ENCODE measurements at places on chromosomes 11 and 22. TPM values are rescaled to one million over a fixed set of nuclear protein-coding genes. Genes with fewer than 3 reads are reported as not detected.

DNA sequence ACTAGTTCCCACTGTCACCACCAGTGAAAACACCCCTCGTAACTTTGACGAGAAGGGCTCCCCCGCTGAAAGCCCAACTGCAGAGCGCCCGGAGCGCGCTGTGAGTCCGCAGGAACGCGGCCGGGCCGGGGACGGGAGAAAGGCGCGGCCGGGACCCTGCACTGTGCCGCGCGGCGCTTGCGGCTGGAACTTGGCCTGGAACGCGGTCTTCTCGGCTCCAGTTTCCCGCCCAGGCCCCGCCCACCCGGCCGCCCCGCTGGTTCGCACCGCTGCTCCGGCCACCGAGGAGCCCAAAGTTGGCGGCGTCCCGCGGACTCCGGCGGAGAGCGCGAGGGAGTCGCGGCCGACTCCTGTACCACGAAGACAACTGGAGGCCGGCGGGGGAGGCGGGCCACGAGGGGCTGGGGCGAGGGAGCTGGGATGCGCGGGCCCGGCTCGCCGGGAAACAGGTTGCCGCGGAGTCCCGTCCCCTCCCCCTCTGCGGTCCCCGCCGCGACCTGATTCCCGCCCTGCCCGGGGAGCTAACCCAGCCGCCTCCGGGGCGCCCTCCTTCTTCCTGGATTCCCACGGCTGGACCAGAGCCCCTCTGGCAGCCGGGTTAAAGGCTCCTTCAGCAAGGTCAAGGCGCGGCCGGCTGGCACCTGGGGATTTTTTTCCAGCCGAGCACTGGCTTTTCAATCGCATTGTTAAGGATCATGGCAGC lies 3.4 kb downstream of the TENM4 start:
- peak; percentile 79 for DNase-seq

DNA sequence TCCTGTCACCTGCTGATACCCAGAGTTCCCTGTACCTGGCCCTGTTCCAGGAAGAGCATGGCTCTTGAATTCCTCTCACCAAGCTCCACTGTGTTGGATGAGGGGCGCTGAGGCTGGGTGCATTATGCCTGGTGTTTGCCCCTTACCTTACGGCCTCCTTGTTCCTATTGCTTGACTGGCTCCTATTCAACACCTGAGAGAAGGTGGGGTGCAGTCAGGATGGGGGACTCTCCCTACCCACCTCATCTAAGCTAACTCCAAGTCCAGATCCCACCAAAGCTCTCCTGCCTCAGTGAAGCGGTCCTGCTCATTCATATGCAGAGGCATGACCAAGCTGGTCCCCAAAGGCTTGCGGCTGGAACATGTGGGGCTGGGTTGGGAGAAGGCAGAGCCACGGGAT lies 35.8 kb upstream of the RIC3 start:
- DNase-seq: no peak

- DNase-seq: no peak
Measured at GRCh38 chr22:44361391-44362126, 48.8 kb upstream of the SHISAL1 start.

GRCh38 chr11:58762284-58763119 lies 30.8 kb upstream of the GLYAT start:
- DNase-seq: no peak

DNA sequence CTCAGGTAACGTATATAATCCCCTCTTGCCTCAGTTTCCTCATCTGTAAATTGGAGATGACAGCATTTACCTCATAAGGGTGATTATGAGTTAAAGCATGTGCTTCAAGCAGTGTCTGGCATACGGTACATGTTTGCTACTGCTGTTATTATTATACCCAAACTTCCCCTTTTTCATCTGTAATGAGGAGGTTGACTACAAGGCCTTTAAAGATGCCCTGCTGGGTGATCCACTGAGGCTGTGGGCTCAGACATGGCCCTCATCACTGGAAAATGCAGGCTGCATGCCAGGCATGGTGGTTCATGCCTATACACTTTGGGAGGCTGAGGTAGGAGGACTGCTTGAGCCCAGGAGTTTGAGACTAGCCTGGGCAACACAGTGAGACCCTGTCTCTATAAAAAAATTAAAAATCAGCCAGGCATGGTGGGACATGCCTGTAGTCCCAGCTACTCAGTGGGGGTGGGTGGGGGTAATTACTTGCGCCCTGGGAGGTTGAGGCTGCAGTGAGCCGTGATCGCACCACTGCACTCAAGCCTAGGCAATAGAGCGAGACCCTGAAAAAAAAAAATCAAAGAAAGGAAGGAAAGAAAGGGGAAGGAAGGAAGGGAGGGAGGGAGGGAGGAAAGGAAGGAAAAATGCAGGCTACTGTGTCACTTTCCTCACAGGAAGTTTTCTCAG lies 4.3 kb downstream of the PIK3IP1 start:
- DNase-seq: no peak

DNA sequence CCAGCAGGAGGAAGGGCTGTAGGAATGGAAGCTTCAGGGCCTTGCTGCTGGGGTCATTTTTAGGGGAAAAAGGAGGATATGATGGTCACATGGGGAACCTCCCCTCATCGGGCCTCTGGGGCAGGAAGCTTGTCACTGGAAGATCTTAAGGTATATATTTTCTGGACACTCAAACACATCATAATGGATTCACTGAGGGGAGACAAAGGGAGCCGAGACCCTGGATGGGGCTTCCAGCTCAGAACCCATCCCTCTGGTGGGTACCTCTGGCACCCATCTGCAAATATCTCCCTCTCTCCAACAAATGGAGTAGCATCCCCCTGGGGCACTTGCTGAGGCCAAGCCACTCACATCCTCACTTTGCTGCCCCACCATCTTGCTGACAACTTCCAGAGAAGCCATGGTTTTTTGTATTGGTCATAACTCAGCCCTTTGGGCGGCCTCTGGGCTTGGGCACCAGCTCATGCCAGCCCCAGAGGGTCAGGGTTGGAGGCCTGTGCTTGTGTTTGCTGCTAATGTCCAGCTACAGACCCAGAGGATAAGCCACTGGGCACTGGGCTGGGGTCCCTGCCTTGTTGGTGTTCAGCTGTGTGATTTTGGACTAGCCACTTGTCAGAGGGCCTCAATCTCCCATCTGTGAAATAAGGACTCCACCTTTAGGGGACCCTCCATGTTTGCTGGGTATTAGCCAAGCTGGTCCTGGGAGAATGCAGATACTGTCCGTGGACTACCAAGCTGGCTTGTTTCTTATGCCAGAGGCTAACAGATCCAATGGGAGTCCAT lies 14.1 kb downstream of the IL10RA start:
- no peak for DNase-seq

- DNase-seq: no peak
Measured at GRCh38 chr11:6674219-6674597, 8.9 kb downstream of the MRPL17 start.

DNA sequence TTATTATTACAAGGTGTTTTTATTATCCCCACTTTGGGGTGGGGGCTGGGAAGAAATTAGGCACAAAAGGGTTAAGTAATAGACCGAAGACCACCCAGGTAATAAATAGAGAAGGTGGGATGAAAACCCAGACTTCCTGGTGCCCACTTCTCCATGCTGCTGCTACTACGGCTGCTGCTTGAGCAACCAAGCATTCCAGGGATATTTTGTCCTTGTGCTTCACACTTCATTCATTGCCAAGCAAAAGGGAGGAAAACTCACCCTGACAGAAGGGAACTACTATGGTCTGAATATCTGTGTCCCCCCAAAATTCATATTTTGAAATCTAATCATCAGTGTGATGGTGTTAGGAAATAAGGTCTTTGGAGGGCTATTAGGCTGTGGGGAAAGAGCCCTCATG lies 470.9 kb upstream of the API5 start:
- no peak for DNase-seq

DNA sequence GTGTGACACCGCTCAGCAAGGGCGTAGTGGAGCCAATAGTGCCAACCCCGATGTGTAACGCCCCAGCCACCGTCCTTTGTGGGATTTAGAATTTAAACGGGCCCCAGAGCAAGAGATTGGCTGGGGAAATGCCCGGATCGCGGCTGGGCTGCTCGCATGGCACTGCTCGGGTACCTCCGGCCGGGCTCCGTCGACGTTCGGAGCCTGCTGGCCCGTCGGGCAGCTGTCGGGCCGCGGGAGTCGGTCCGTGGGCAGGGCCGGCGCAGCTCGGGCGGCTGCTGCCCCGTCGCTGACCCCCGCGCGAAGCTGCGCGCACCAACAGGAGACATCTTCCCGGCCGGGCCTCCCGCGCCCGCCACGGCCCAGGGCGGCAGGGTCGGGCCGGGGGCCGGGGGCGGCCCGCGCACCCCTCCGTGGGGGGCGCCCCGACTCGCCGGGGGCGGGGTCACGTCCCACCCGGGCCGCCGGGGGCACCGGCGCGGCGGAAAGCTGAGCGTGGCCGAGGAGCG lies 1.3 kb upstream of the KDM2A start:
- DNase-seq: no peak

FIBP gene
- 104 TPM for total RNA-seq

C11orf86 gene
- total RNA-seq: not detected

ISX gene
- total RNA-seq: not detected

VEGFB gene
- 8.9 TPM for total RNA-seq

MIOX gene
- total RNA-seq: not detected

STK33 gene
- 8.2 TPM for total RNA-seq

SGSM1 gene
- total RNA-seq: not detected

USH1C gene
- not detected for total RNA-seq

CRYBB1 gene
- not detected for total RNA-seq

KDM4E gene
- not detected for total RNA-seq

Data from Daoy (cell line).